ENCODE measurements at places on chromosomes 1 and 21.

DNA sequence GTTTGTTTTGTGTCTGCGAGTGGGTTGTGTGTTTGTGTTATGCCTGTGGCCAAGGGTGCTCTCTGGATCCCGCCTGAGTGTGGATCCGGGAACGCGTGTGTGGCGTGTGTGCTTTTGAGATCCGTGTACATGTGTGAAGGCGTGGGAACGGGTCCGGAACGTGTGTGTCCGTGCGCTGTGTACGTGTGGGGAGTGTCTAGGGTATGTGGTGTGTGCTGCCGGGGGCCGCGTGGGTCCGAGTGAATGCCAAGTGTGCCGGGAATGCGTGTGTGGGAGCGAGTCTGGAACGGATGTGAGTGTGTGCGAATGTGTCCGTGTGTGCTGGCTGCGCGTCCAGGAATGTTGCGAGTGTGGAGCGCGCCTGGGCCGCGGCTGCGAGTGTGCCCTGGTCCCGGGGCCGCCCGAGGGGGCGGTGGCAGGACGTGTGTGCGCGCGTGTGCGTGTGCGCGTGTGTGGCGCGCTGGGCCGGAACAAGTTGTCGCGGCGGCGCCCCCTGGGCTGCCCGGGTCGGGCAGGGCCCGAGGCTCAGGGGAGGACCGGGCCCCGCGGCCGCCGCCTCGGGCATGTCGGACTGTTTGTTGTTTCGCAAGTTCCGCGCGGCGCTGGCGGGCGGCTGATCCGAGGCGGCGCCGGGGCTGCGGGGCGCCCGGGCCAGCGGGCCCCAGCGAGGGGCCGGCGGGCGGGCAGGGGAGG, 953 bp downstream of the PTPRU start:
- no peak for DNase-seq

- DNase-seq: no peak
Measured at GRCh38 chr1:16371725-16372124, 4.7 kb downstream of the SZRD1 start.

DNA sequence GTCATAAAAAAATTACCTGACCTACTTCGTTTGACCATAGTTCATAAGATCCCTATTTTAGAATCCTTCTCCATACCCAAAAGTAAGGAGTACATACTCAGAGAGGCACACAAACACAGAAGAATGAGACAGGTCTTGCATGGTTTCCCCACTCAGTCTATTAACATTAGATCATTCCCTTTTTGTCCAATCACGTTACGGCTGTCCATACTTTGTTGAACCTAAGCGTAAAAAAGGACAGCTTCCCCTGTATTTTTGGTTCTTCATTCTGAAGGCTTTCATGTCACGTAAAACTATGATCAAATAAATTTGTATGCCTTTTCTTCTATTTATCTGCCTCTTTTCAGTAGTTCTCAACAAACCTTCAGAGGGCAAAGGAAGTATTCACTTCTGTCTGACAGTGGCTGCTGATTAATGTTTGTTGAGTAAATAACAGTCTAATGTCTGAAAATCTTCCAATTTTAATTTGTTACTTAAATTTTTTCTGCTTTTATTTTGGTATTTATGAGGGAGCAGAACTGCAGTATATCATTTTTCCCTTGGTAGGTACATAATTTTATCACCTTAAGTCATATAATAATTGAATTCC, 16.4 kb downstream of the PKN2 start:
- DNase-seq: no peak

GRCh38 chr1:45569571-45569961, 14.3 kb upstream of the NASP start:
- no peak for DNase-seq

- DNase-seq: no peak
Measured at GRCh38 chr1:93958726-93959100, 49.5 kb upstream of the GCLM start.

- DNase-seq: no peak
Measured at GRCh38 chr1:201276891-201277290, 6.4 kb upstream of the PKP1 start.

GRCh38 chr21:39518847-39519210, 67.1 kb downstream of the SH3BGR start:
- no peak for DNase-seq

- no peak for DNase-seq
Measured at GRCh38 chr1:221696718-221697461, 45.0 kb downstream of the DUSP10 start.

GRCh38 chr1:81509594-81509993, 291.1 kb upstream of the ADGRL2 start:
- no peak for DNase-seq

- DNase-seq: no peak
Measured at GRCh38 chr21:39961251-39961650, 94.0 kb downstream of the PCP4 start.

GRCh38 chr1:2865000-2865399, 63.5 kb upstream of the TTC34 start:
- DNase-seq: no peak

DNA sequence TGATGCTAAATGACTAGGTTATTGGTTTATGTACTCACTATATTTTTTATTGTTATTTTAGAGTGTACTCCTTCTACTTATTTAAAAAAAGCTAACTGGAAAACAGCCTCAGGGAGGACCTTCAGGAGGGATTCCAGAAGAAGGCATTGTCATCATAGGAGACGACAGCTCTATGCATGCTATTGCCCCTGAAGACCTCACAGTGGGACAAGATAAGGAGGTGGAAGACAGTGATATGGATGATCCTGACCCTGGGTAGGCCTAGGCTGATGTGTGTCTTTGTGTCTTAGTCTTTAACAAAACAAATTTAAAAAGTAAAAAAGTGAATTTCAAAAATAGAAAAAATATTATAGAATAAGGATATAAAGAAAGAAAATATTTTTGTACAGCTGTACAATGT, 155.7 kb upstream of the CD34 start:
- DNase-seq: no peak

DNA sequence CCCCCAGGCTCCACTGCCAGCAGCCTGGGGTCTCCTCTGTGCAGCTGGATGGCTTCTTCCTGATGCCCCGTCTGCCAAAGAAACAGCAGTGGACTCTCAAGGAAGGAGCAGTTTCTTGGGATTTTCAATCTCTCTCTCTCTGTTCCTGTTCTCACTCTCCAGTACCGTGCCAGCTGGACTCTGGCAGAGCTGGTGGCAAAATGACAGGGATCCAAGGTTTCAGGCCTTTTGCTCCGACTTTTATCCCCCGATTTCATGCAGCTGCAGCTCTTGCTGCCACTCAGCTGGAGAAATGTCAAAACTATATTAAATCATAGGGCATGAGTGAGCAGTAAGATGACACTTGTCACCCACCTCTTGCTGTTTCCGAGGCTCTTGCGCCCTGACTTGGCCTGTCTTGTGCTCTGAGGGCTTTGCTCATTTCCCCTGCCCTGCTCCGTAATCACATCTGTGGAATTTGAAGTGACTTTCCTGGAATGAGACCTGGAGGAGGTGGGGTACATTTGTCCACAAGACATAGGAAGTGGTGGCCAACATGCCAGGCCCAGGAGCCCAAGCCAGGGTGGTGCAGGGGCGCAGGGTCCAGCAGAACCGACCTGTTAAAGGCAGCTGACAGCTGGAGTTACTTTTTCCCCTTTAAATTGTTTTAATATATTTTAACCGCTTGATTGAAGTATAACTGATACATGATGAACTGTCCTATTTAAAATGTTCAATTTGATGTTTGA, 576.2 kb downstream of the PTPRU start:
- no peak for DNase-seq

- DNase-seq: no peak
Measured at GRCh38 chr1:181674617-181675016, 191.3 kb downstream of the CACNA1E start.

Measured in T-helper 2 cell treated with Interferon-gamma antibody and Interleukin-4, amounts not matched to agents 5 μg/mL and 100 μg/mL, for 36 hours (primary cell).